Bronchial epithelial cell (primary cell): ENCODE measurements at places on chromosomes 7 and 10.

- no peak for DNase-seq
Observed at GRCh38 chr7:36750451-36750850, 26.2 kb upstream of the AOAH start.

DNA sequence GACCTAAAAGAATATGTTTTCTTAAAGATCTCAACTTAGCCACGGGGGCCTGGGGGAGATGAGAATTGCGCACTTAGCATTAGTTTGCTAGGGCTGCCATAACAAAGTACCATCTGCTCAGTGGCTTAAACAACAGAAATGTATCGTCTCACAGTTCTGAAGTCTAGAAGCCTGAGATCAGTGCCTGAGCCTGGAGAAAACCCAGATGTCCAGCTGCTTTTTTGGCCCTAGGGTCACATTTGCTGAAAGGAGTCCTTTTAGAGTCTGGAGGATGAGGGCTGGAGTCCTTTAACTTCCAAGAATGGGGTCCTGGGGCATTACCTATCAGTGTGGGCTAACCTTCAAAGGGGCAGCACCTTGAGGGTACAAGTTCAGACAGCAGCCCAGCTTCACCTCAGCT is 48.2 kb downstream of the SMURF1 start:
- DNase-seq, result no peak

DNA sequence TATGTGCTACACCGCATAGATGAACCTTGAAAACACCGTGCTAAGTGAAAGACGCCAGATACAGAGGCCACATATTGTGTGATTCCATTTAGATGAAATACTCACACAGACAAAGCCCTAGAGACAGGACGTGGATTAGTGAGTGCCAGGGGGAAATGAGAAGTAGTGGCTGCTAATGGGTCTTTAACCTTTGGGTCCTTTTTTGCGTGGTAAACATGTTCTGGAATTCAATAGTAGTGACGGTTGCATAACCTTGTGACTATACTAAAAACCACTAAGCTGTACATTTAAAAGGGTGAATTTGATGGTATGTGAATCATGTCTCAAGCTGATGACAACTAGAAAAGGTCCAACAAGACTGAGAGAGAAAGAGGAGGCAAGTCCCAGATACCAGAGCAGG is 15.6 kb downstream of the SMKR1 start:
- DNase-seq, result no peak

GRCh38 chr7:134290286-134290685 is 26.4 kb downstream of the SLC35B4 start:
- DNase-seq, result peak; percentile 76

DNA sequence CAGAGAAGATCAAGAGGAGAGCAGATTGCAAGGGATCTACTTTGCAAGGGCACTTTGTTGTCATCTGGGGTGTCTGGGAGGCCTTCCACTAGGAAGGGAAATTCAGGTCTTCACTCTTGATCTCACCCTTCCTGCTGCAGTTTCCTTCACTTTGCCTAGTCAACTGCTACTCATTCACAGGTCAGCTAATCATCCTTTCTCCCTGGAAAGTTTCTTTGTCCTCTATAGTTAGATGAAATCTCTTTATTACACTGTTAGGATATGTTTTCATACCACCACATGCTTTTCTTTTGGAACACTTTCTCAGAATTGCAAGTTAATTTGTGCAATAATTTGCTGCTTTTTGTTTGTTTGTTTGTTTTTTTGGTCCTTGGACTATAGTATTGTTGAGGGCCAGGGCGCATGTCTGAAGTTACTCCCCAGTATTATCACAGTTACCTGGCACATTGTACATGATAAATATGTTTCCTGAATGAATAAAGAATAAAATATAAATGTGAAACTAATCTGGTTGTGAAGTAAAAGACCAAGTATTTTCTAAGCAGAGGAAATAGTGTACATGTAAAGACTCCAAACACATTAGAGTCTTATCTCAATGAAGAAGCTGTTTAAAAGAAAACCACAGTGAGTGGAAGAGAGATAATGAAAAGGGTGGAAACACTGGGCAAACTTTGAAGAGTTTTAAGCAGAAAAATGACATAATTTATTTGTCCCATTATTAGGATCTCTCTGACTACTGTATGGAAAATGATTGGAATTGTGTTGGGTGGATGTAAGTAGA is 139.9 kb upstream of the DGKB start:
- DNase-seq, result no peak

- DNase-seq, result no peak
Observed at GRCh38 chr7:10429511-10429910, 544.2 kb upstream of the PHF14 start.

GRCh38 chr7:129825209-129825970 is 127.4 kb downstream of the UBE2H start:
- DNase-seq, result peak; percentile 49
